ENCODE measurements at places on chromosomes 11 and 22.

- no peak for DNase-seq
Observed at GRCh38 chr11:96051820-96052219, 127.9 kb upstream of the MTMR2 start.

DNA sequence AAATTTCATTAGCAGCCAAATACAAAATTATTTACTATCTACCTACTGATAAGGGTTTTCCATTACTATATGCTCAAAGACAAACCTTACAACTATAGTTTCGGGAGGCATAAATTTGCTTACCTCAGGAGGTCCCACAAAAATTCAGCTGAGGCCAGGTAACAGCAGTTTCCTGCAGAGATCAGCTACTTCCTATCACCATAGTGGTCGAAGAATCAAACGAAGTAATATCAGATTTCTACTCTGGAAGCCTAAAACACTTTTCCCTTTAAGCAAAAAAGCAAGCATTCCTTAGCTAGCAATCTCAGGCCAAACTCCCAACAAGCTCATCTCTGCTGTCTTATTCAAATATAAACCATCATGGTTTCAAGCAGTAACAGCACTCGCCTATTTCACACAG is 3.1 kb downstream of the NAP1L4 start:
- DNase-seq = peak; percentile 20

DNA sequence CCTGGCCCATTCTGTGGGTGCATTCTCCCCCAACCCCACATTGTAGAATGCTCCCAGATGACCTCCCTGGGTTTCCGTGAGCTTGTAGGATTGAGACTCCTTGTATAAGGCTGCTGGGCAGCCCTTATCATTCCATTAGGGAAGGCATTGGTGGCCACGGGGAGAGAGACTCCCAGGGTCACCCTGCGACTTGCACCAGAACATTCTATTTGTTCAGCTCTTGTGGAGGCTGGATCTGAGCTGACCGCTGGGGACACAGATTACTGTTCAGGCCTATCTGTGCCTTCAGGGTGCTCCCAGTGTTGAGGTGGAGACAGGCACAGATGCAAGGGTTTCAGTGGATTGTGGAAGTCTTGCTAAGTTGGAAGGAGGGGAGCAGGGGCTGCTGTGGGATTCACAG is 17.8 kb downstream of the MICALL1 start:
- no peak for DNase-seq

DNA sequence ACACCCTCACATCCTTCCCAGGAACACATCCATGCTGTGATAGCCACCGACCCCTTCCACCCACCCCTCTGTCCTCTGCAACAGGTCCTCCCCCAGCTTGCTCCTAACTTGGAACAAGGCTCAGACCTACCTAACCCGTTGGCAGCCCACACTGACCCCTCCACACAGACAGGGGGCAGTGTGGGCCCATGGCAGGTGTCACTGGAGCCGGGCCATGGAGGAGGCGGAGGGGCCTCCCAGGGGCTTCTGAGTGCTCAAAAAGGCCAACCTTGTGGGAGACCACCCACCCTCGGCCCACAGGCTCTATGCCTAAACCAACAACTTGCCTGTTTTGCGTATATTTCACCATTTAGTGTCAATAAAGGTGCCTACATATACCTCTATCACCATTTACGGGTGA is 57.0 kb downstream of the CERK start:
- no peak for DNase-seq

Measured in fibroblast of lung (primary cell).